ENCODE measurements at places on chromosomes 7 and 10.

DNA sequence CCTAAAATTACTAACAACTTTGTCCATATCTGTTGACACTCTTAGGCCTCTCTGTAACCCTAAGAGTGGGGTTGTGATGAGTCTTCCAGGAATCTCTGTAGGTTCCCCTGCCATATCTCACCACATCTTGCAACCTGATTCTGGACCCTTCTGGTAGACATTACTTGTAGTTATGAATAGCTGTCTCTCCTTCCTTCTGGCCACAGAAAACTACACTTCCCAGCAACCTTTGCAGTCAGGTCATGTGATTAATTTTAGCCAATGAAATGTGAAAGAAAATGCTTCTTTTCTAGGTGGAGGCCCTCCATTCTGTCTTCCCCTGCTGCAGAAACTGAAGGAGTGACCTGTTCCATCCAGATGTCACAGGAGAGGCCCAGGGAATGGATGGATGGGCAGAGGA, 147.6 kb upstream of the AOAH start:
- DNase-seq = no peak

DNA sequence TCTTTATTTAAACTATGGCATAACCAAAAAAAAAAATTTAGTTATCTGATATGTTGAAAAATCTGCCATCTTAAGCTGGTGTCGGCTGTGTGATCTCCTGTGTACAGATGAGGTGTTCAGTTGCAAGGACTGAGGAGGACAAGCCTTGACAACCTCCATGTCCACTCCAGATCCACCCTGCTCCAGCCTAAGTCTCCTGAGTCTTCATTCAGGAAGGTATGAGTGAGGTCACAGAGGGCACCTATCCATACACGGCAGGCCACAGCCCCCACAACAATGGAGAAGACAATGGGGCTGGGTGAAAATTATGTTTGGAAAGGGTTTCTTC, 16.1 kb downstream of the TARP start:
- DNase-seq = no peak

GRCh38 chr7:118281196-118281595, 56.7 kb downstream of the ANKRD7 start:
- DNase-seq = no peak

GRCh38 chr7:7247658-7248057, 65.3 kb downstream of the C1GALT1 start:
- no peak for DNase-seq

- DNase-seq = no peak
Measured at GRCh38 chr7:99469381-99470065, 3.2 kb upstream of the ZNF789 start.

- no peak for DNase-seq
Measured at GRCh38 chr10:12848439-12849173, 152.9 kb downstream of the CCDC3 start.

- DNase-seq = no peak
Measured at GRCh38 chr10:124547647-124548168, 86.1 kb downstream of the LHPP start.

DNA sequence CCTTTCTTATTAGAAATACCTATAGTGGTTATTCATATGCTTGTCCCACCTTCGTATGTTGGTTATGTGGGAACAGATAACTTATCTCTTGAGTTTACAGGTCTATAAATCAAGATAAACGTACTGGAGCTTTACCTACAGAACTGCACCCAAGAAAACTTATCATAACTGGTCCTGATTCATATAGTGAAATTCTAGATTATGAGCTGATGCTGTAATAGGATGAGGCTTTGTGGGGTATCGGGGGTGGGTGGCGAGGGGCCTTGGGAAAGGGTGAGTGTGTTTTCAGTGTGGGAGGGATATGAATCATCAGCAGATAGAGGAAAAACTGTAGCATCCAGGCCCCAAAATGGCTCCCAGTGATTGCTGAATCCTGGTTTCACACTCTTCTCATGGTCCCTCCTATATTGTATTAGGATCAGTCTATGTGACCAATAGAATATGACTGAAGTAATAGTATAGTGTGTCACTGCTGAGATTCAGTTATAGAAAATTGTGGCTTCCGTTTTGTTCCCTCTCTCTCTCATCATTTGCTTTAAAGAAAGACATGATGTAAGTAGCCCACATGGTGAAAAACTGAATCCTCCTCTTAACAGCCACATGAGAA, 706.8 kb upstream of the LRRTM3 start:
- DNase-seq = no peak

DNA sequence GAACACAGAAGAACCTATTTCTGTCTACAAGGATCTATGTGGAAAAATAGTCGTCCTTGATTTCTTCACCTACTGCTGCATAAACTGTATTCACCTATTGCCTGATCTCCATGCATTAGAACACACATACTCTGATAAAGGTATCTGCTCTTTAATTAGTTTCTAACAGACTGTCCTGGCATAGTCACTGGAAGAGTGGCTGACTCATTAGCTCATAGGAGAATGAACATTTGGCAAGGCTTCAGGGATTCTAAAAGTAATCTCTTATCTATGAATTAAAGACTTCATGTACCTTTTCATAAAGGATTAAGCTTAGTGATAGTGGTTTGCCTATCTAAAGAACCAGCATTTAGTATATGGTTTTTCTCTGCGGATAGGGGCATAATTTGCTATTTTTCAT, 4.1 kb downstream of the NHLRC2 start:
- no peak for DNase-seq

DNA sequence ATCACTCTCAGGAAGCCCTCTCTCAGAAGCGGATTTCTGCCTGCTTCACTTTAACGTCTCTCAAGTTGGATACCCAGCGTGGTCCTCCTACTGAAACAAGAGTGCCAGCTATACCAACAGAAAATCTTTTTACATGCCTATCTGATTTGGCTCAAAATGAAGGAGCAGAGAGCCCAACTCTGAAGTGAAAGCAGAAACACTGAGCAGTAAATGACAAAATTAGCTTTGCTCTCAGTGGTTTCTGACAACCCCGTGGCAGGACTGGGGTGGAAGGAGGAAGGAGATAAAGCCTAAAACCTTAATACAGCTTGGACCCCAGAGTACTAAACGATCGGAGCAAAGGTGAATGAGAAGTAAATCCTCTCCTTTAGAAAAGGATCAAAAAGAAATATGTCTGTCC, 25.1 kb upstream of the GPR37 start:
- DNase-seq = no peak

DNA sequence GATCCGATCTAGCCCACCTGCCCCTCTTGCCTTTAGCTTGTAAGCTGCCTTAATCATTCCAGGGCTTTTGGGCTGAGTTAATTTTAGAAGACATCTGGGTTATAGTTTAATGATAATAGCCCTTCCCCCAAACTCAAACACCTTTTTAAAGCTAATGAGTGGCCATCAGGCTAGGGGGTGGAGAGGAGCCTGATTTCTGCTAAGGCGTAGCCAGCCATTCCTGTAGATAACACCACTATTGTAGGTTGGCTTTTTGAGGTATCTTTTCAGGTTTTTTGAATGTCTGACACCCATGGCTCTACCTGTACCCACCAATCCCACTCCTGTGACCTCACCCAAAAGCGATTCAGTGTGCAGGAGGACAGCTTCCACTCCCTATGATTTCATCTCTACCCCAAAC, 7.6 kb upstream of the SYPL1 start:
- no peak for DNase-seq

GRCh38 chr10:3911713-3912442, 126.9 kb upstream of the KLF6 start:
- DNase-seq = no peak

- DNase-seq = peak; percentile 61
Measured at GRCh38 chr10:122435212-122435827, 19.1 kb upstream of the ARMS2 start.

- DNase-seq = no peak
Measured at GRCh38 chr7:19011212-19011611, 106.2 kb downstream of the TWIST1 start.

GRCh38 chr7:46589286-46589685, 668.2 kb upstream of the IGFBP3 start:
- DNase-seq = no peak

DNA sequence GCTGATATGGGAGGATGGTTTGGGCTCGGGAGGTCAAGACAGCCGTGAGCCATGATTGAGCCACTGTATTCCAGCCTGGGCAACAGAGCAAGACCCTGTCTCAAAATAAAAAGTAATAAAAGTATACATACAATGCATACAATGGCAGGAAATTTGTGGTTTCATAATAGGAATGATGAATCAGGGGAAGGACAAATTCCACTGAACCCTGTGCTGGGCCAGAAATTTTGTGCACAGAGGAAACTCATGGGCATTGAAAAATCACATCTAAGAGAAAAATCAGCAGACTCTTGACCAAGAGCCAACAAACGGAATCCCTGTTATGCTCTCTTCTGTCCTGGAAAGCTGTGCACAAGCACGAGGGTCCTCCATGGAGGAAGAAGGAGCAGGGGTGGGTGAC, 35.1 kb downstream of the SEM1 start:
- no peak for DNase-seq

GRCh38 chr7:30176463-30177109, 41.8 kb downstream of the MTURN start:
- DNase-seq = no peak

- DNase-seq = no peak
Measured at GRCh38 chr10:60497364-60497763, 107.7 kb upstream of the ANK3 start.

- no peak for DNase-seq
Measured at GRCh38 chr7:108724251-108725100, 154.8 kb downstream of the DNAJB9 start.

DNA sequence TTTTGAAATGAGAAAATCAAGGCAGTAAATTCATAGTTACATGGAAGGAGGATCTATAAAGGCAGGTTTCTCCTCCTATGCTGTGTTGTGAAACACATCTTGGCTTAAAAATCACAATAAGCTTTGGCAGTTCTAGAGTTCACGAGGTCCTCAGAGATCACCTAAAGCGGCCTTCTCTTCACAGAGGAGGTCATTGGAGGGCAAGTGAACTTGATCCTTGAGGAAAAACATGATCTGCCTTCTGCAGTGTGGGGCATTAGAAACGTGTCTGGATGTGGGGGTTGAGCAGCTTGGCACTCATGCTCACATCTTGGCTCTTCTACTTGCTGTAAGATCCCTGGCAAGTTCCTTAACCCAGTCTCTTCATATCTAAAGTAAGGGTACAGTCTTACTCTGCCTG, 96.1 kb upstream of the BMPER start:
- DNase-seq = no peak

- no peak for DNase-seq
Measured at GRCh38 chr7:17104419-17104818, 194.0 kb upstream of the AHR start.

DNA sequence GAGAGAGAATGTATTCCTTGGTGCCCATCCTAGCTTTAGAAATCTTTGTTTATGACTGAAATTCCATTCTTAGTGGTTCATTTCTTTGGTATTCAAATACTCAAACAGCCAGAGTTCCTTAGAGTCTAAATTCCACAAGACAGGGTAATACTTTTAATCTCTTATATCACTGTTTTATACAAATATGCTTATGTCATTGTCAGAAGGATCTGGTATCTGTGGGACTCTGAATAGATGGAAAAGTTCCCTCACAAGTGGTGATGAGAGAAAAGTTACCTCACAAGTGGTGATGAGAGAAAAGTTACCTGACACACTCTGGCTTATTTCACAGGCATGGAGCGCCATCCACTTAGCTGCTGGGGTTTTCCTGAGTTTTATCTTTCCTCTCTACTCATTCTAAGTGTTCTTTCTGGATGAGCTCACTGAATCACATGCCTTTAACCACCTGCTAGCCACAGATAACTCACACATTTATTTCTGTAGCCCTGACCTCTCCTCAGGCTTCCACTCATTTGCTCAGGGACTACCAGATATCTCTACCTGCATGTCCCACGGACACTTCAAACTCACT, 784.0 kb downstream of the SUGCT start:
- DNase-seq = no peak

Measured in globus pallidus (tissue), 1 donor.